ENCODE measurements at places on chromosomes 12 and 14.

DNA sequence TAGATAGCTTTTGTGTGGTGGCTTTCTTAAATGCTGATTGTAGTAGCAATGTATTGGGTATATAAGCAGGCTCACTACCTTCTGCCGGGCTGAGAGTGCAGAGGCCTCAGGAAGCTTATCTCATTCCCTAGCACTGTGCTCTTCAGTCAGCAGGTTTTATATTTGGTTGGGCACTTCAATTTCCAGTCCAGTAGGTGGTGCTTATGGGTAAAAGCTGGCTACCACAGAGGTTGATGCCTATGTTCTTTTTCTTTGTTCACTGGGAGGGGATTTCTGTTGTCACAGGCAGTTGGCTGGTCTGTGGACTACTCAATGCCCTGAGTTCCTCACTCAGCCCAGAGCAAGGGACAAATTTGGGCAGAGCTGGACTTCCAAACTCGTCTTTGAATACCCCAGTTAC is 43.0 kb upstream of the GLIPR1 start:
- no peak for DNase-seq

GRCh38 chr14:87992346-87992717 is 650 bp downstream of the GALC start:
- DNase-seq = no peak

DNA sequence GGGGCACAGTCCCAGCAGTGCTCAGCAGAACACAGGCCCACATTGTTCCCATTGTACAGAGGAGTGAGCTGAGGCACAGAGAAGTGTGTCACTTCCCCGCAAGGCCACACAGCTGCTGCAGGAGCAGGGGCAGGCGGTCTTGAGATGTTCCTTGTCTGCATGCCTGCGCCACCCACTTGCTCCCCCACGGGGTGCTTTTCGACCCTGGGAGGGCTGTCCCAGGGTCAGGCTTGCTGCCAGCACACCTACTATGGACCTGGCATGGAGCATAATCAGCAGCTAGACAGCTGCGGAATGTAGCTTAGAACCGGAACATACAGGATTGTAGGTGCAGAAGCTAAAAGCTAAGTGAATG is 7.8 kb upstream of the EP400 start:
- DNase-seq = no peak

DNA sequence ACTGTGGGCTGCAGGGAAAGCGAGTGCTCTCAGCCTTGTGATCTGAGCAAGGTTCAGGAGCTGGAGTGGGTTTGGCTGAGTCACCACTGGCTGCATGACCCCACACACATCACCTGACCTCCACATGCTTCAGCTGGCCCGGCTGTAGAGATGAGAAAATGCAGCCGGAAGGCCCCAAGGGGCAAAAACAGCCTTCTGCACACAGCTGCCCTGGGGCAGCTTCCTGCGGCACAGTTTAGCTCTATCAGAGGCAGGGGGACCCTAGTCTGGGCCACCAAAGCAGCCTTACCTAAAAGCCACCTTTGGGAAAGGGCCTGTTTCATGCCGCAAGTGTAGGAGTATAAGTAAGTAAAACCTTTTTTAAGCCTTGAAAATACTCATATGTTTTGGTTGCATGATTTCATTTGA is 123.3 kb downstream of the SSPN start:
- no peak for DNase-seq

DNA sequence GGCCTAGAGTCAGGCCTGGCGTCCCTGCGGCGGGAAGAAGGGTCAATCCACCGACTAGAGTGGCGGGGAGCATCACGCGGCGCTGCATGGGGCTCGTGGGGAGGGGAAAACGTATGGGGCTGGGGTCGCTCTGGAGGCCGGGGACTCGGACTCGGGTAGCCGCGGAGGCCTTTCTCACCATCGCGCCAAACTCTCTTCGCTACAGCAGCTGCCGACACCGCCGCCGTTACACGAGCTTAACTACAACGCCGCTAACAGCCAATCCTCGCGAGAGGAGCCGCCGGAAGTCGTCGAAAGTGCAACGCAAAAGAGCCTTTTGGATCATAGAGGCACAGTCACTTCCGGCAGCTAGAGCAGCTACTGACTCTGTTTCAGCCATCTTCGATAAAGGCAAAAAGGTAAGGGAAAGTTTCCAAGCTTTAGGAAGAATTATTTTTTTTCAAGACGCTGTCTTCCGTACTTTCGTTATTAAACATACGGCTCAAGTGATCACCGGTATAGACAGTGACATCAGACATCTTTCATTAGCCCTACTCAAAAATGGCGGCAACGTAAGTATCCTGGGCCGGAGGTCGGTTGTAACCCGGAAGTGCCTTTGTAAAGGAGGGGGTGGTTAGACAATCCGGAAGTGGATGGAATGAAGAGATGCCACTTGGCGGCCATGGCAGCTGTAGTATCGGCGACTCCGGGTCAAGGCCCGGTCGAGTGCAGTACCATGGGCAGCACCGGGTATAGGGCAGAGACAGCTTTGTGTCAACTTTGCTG is at the start of the genes ERH and SLC39A9:
Gene ERH, minus strand, starts transcription at position 247 of the 765 bp plus-strand sequence. Its CDS starts 66 bp downstream, at position 181.
Gene SLC39A9, plus strand, starts transcription at position 640 of the 765 bp plus-strand sequence. CDS start 678 bp downstream, outside the sequence.
- peak; percentile 87 for DNase-seq

DNA sequence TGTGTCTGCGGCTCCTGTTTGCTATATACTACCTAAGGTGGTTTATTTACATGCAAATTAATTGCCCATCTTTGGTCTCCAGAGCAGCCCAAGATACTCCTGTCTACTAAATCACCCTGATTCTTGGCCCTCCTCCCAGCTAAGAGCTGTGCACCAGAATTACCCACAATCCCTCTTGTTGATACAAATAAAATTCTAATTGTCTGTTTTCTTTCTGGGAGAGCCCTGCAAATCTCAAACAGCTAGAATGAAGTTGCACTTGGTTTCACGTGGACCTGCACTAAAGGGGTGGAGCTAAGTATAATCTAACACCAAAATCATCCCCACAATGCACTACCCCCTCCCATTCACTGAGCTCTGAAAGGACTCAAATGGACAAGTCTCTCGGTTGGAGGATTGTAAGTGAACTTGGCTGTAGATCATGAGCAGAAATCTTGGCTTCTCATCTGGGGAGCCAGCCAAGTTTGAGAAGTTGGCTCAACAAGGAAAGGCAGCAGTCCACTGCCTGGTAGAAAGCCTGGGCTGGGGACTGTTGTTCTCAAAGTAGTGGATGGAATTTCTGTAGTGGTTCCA is 6.6 kb downstream of the MAX start:
- peak; percentile 8 for DNase-seq

- DNase-seq = no peak
Observed at GRCh38 chr12:92363295-92364146, 217.9 kb upstream of the BTG1 start.

GRCh38 chr14:90986510-90986909 is 73.9 kb downstream of the RPS6KA5 start:
- DNase-seq = no peak

DNA sequence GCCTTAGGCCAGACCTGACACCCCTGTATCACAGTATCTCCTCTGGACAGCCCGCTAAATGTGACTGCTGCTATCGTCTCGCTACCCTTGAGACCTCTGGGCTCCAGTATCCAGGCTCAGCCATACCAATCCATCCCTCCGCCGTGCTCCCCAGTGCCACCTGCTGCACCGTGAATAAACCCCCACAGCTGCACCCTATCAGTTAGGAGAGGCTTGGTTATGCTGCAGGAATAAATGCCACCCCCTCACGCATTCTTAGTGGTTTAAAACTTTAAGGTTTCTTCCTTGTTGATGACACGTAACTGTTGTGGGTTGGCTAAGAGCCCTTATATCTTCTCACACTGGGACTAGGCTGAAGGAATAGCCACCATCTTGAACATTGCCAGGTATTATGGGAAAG is 12.1 kb downstream of the CCDC63 start:
- DNase-seq = no peak

DNA sequence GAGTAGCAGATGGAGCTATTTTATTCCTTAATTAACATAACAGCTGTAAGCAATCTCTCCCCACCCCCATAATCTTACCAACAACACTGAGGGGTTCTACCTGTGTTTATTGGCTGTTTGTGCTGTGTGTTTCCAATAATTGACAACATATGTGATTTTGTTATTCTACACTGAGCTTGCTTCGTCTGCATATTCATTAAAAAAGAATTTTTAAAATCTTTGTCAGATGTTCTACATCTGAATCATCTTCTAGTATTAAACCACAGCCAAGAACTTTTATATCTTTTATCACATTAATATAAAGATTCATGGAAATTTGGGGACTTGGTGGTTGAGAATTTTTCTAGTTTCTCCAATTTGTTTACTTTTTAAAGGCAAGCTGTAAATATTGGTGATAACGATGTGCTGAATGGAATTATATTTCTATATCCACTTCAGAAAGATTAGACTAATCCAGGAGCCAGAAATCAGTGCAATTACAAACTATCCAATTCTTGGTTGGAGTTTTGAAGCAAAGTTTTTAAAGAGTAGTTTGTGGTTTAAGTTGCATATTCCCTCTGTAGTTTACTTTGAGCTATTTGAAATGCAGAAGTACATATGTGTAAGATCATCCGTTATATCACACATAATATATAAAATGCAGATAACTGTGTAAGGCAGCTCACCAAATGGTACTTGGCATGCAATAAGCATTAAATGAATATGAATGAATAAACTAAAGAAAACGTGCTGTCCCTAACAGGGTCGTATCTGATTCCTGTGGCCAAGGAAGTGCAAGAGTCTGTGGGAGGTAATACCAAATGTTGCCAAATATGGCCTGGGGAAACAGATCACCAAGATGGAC is 206.9 kb downstream of the PELI2 start:
- no peak for DNase-seq

DNA sequence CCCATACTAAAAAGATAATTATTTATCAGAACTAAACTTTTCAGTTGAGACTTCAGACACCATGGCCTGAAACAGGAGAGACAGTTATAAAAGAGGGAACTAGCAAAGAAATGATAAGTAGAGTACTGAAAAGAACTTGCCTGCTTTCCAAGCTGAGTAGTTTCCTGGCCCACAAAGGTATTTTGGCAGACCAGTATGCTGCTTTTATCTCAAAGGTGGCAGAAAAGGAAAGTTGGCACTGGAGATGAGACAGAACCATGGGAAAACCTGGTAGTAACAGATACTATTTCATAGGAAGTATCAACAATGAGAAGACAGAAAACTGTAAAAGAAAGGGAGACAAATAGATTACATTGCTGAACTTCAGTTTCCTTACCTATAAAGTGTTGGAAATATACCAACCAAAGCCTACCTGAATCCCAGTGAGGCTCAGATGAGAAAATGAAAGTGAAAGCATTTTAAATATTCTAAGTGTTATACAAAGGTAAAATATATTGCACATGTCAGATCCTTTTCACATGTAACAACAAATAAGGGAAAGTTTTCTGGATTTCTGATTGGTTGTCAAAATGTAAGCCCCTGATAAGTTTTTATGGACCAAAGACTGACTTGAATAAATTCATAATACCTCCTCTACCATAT is 155.3 kb upstream of the FSCB start:
- no peak for DNase-seq

DNA sequence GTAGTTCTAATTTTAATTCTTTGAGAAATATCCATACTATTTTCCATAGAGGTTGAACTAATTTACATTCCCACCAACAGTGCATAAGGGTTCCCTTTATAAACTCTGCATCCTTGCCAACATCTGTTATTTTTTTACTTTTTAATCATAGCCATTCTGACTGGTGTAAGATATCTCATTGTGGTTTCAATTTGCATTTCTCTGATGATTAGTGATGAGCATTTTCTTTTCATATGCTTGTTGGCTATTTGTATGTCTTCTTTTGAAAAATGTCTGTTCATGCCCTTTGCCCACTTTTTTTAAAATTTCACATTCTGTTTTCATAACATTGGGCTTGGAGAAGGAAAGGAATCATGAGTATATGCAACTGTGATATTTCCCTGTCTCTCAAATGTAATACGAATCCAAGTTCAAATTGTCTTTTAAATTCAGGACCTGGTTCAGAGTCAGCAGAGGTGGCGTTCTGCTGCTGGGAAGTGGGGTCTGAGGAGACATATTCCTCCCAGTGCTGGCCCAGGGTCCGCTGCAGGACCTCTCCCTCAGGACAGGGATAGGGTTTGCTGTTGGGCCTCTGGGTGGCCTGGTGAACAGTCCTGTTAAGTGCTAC is 81.2 kb upstream of the ETV6 start:
- DNase-seq = no peak

- no peak for DNase-seq
Observed at GRCh38 chr14:29650554-29651269, 276.9 kb downstream of the PRKD1 start.

GRCh38 chr14:51116682-51117081 is 21.8 kb upstream of the TRIM9 start:
- DNase-seq = no peak

- DNase-seq = no peak
Observed at GRCh38 chr14:29217813-29218450, 451.3 kb downstream of the FOXG1 start.

GRCh38 chr12:122880668-122881067 is 15.3 kb downstream of the VPS37B start:
- DNase-seq = no peak

Data from NCI-H774 (cell line).